ENCODE measurements at places on chromosomes 3 and 15. TPM values are rescaled to one million over a fixed set of nuclear protein-coding genes. Genes with fewer than 3 reads are reported as not detected.

GRCh38 chr15:101039461-101039860 is 120.3 kb downstream of the LRRK1 start:
- DNase-seq, result no peak

DNA sequence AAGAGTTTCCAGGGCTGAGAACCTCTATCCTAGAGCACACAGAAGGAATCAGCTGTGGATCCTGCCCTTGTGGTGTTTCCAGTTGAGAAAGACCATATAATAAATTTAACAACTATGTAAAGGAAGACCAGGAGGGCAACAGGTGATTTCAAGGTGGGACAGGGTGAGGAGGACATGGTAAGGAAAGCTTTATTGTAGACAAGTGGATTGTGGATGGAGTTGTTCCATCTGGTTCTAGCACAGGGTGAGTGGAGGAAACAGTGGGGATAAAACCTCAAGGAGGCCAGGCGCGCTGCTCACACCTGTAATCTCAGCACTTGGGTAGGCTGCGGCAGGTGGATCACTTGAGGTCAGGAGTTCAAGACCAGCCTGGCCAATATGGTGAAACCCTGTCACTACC is 17.1 kb downstream of the SIAH2 start:
- no peak for DNase-seq

DNA sequence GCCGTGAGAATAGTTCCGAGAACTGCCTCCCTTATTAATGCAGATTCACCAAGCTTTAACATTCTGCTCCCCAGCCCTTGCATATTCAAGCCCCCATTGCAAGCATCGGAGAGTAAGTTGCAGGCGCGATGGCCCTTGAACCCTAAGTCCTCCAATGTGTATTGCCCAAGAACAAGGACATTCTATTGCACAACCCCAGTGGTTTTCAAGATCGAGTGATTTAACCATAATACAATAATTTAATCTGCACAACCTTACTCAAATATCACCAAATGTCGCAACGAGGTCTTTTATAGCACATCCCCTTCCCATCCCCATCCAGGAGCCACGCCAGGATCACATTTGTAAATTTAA is 21.7 kb upstream of the PLXND1 start:
- DNase-seq, result peak; percentile 79

DNA sequence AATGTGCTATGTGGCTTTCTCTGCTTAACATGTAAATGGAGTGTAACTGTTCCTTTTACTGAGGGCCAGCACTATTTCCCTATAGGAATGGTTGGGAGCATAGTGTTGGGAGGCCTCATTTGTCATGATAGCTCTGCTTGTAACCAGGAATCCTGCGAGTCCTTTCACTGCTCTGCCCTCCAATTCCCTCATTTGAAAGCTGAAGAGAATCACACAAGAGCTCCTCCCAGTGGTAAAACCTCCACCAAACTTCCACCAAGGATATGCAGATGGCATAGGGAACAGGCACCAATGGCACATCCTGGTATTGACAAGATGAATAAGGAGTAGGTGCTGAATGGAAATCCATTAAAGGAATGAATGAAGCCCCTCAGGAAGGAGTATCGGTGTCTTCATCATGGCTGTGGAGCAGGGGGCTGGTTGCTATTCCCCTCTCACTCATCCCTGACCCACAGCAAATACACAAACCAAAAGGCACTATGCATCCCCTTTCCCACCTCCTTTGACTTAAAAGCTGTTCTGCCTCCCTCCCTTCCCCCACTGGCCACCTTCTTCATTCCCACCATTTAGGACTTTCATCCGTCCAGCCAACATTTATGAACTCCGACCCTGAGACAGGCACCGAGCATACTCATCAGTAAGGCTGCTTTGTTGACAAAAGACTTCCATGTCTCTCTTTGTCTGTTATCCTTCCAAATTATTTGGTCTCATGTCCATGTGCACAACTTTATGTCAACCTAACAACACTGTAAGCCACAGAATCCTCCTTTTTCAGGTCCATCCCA is 560.8 kb downstream of the FOXP1 start:
- DNase-seq, result no peak

EOMES gene
- total RNA-seq, result 0.24 TPM

RBP2 gene
- total RNA-seq, result 1.1 TPM
